Activated T-cell treated with anti-CD3 and anti-CD28 coated beads, Interleukin-2, amount 50 U/mL, for 72 hours (primary cell): ENCODE measurements at places on chromosomes 4 and X. TPM values are rescaled to one million over a fixed set of nuclear protein-coding genes. Genes with fewer than 3 reads are reported as not detected.

DNA sequence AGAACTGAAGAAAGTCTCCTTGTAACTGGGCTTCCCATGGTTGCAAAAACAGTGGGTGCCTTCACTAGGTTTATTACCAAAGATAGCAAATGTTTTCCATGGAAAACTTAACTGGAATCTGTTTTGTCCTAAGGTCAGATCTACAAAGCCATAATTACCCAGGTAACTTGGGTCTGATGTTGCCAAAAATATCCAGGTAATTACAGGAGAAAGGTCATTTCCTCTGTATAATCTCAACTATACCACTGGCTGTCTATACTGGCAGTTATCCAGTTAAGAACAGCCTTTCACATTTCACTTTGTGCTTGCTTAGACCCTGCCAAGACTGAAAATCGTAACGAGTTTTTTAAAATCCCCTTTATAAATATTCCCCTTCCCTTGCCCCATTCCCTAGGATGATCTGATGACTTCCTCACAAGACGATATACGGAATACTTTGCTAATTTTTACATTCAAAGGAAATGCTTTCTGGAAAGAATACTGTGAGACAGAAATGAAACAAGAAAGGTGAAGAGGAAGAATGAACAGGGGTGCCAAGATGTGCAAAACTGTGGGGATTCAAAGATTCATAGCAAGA is 105.5 kb downstream of the MAML3 start:
- DNase-seq, result no peak

DNA sequence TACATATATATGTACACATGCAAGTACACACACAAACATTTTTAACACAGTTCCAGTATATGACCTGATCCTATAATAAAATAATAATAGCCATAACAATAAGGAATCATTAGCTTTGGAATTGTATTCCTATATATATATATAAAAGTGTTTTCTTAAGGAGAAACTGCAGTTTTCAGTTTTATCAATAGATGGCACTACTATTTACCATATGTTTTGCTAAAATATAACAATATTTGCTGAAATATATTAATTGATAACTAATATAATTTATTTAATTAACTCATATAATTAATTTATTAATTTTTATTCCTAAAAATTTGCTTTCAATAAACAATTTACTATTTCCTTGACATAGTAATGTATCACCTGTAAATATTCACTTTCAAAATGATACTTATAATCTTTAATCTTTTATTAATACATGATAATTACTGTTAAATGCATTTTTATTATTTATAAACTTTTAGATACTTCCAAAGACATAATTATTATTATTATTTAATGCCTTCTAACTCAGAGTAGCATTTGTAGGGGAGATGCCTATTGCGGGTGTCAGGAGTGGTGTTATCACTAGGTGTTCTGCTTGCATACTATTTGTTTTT is 599.5 kb downstream of the FSTL5 start:
- DNase-seq, result no peak

- DNase-seq, result no peak
Observed at GRCh38 chr4:52961666-52962412, 99.7 kb downstream of the RASL11B start.

MAGED4B gene
- total RNA-seq, result 1.7 TPM

HELT gene
- total RNA-seq, result not detected

MAMLD1 gene
- total RNA-seq, result 2.7 TPM

DMD gene
- 2.9 TPM for total RNA-seq
